ENCODE measurements at places on chromosomes 11 and 22.

GRCh38 chr11:110242188-110242587, 54.2 kb downstream of the RDX start:
- no peak for DNase-seq

GRCh38 chr11:116832350-116833290, 2.9 kb downstream of the APOC3 start:
- DNase-seq, result peak; percentile 61

- no peak for DNase-seq
These were observed 101.2 kb upstream of the TIMP3 start for GRCh38 chr22:32700191-32700882.

GRCh38 chr11:76673176-76674142, 2.9 kb upstream of the LRRC32 start:
- DNase-seq, result no peak

- no peak for DNase-seq
These were observed 70.6 kb downstream of the CTSC start for GRCh38 chr11:88266919-88267318.

DNA sequence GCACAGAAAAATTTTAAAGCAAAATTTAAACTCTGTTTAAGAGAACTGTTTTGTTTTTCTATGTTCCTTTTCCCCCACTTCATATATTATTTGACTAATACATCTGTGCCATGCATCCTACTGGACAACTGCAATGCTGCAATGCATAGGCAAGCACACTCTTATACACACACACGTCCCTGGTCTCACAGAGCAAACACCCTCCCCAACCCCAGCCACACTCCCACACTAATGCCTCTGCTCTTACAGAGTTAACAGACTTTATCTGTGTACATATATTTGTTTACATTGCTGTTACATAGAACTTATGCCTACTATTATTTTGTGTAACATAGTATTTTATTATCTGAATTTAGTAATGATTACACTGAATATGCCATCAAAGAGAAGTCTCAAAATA, 25.5 kb upstream of the CTSC start:
- no peak for DNase-seq

Measured in spleen (tissue), 13 donors.